ENCODE measurements at places on chromosomes 16 and 17.

DNA sequence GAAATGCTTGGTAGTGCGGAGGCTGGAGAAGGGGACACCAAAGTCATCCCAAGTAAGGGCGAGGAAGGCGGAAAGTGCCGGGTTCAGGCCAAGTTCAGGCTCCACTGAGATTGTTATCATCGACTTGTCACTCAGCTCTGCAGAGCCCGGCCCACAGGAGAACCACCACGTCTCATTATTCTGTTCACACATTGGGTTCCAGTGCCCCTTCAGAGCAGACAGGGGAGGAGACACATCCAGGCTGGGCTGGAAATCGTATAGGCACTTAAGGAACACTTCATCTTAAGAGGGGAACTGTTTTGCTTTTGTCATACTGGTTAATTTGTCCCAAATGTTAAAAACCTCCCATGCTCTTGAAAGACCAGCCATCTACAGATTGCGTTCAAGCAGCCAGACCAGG, 118.3 kb upstream of the ADAMTS18 start:
- no peak for DNase-seq

- DNase-seq: no peak
Observed at GRCh38 chr16:4904942-4905615, 31.9 kb downstream of the PPL start.

DNA sequence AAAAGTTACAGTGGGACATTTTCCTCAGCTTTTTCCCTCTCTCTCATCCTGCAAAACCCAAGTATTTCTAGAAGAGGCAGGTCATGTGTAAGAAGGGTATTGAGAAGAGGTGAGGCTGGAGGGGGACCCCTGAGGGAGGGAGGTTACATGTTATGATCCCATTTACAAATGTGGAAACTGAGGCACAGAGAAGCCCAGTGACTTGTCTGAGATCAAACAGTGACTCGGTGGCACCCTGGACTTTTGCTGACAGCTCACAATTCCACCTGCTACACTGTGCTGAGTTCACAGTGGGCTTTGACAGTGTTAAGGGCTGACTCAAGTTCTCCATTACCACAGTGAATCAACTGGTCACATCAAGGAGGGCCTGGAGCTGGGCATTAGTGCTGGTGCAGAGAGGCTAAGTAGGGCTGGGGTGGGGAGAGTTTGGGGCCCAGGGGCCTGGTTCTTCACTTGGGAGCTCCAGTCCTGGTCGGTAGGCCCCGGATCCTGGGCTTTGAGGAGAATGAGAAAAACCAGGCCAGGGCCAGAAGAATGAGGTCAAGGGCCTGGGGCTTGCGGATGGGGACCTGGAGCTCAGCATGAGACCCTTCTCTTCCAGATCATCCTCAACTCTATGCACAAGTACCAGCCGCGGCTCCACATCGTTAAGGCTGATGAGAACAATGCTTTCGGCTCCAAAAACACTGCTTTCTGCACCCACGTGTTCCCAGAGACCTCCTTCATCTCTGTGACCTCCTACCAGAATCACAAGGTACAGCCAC, 26.0 kb downstream of the TBX4 start:
- DNase-seq: no peak

GRCh38 chr17:57599271-57600045, 145.6 kb downstream of the CCDC182 start:
- DNase-seq: no peak

- DNase-seq: peak; percentile 61
Observed at GRCh38 chr17:10716218-10716617, 13.6 kb downstream of the TMEM220 start.

GRCh38 chr17:32265192-32265923, at the start of gene RHBDL3:
RHBDL3 (plus strand) TSS chr17:32265832; CDS start chr17:32266190, 358 bp downstream.
- DNase-seq: no peak

GRCh38 chr17:66746736-66747135, 88.2 kb upstream of the CACNG5 start:
- DNase-seq: no peak

- DNase-seq: peak; percentile 76
Observed at GRCh38 chr17:68457168-68457538, at the start of gene WIPI1. WIPI1 (minus strand) TSS chr17:68457496; CDS start chr17:68457421, 75 bp downstream.

- DNase-seq: no peak
Observed at GRCh38 chr17:75365931-75366275, 39.6 kb downstream of the GRB2 start.

- DNase-seq: no peak
Observed at GRCh38 chr17:45997166-45997565, 1.9 kb upstream of the STH start.

DNA sequence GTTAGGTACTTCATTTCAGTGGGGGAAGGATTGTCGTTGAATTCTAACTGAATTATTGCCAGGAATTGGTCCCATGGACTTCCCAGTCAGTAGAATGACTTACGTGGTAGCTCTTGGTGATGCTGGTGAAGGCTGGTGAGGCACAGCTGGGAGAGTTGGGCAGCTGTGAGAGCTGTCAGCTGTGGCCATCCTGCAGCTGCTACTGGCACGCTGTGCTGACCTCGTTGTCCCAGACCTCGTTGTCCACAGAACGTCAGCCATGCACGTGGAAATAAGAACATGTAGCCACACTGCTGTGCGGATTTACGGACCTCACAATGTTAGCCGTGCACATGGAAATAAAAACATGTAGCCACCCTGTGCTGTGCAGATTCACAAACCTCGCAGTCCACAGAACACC, 102.3 kb downstream of the NPIPB11 start:
- no peak for DNase-seq

DNA sequence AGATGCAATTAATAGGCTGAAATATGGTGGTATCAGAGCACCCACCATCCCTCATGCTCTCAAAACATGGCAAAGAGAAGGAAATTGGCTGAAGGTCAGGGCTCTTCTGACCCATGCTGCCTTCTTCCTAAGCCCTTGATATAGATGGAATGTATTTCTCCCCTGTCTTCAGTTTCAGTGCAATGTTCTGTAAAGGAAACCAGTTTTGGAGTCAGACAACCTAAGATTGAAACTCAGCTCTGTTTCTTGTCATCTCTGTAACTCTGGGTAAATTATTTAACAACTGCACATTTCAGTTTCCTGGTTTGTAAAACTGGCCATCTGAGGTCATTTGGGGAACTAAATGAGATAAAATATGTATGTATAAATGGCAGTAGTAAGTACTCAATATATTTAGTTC, 243.9 kb downstream of the CA10 start:
- no peak for DNase-seq

DNA sequence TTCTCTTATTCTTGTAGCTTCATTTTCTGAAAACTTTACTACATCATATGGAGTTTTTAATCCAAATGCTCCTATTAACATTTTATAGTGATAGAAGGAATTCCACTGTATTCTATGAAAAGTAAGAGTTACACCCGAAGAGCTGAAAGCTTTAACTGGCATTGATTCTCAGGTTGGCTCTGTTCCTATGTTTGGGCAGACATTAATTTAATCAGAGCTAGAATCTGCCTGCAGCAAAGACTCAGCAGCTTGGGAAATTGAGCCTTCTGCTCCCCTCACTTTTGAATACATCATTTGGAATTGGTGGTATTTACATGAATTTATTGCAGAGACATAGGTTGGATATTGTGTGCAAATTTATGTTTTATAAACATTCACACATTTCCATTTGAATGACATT, 1494.7 kb downstream of the CDH8 start:
- no peak for DNase-seq

DNA sequence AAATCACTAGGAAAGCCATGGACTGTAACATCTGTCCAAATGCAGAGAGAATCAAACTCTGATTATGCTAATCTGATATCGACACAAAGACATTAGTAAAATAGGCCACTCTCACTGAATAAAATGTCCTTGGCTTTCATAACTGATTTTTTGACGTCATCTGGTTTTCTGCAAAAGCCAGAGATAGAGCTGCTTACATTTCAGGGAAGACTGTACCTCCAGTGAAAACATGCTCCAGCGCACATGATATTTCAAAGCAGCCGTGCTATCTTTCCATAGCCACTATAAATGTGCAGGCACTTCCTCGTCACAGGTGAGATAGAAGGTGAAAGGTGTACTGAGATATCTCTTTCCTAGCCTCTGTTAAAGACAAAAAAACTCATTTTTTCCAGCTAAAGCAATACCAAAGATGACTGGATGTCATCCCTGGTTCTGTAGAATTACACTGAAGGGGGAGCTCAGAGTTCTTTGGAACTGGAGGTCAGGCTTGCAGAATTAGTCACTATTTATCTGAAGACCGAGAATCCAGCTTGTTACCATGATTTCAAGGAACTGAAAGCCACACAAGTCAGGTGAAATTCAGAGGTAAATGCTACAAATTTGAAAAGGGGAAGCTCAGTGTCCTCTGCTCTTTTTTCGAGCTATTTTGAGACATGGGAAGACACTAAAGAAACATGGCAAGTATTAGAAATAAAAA, 249.5 kb downstream of the CA10 start:
- DNase-seq: no peak

GRCh38 chr16:30946671-30947540, 2.0 kb upstream of the ORAI3 start:
- DNase-seq: no peak

GRCh38 chr16:27817038-27817437, 246.5 kb downstream of the GSG1L start:
- DNase-seq: no peak

- DNase-seq: no peak
Observed at GRCh38 chr17:79654350-79654959, 43.6 kb upstream of the RBFOX3 start.

DNA sequence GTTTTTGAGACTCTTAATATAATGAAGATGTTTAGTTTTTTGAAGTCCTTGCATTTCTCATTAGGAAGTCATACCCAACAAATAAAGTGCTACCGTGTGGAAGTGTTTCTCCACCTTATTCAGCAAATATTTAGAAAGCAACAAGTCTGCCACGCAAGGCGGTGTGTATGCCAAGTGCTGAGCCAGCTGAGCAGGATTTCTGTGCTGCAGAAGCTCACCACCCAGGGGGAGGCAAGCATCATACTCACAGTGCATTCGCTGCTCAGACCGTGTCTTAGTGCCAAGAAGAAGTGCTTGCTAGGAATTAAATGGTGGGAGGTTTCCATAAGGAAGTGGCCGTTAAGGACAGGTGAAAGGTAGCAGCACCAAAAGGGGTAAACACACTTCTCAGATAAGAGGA, 111.2 kb downstream of the ARHGAP44 start:
- no peak for DNase-seq

- DNase-seq: no peak
Observed at GRCh38 chr16:57773655-57774295, 28.5 kb downstream of the KIFC3 start.

GRCh38 chr16:20611350-20611902, 35.3 kb upstream of the ACSM2B start:
- no peak for DNase-seq

DNA sequence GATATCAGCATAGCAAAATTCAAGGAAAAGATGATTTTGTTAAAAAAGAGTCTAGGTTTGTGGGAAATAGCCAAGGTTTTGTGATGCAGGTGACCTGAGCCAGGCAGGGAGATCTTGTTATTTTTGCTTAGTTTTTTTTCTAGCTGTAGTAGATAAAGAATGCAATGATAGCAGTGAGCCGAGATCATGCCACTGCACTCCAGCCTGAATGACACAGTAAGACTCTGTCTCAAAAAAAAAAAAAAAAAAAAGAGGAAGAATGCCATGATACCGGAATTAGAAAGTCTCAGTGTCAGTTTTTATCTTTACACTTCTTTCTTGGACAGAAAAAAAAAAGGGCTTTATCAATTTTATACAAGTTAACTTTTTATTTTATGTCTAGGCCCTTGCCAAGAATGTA, 27.5 kb downstream of the TMEM238L start:
- DNase-seq: no peak

DNA sequence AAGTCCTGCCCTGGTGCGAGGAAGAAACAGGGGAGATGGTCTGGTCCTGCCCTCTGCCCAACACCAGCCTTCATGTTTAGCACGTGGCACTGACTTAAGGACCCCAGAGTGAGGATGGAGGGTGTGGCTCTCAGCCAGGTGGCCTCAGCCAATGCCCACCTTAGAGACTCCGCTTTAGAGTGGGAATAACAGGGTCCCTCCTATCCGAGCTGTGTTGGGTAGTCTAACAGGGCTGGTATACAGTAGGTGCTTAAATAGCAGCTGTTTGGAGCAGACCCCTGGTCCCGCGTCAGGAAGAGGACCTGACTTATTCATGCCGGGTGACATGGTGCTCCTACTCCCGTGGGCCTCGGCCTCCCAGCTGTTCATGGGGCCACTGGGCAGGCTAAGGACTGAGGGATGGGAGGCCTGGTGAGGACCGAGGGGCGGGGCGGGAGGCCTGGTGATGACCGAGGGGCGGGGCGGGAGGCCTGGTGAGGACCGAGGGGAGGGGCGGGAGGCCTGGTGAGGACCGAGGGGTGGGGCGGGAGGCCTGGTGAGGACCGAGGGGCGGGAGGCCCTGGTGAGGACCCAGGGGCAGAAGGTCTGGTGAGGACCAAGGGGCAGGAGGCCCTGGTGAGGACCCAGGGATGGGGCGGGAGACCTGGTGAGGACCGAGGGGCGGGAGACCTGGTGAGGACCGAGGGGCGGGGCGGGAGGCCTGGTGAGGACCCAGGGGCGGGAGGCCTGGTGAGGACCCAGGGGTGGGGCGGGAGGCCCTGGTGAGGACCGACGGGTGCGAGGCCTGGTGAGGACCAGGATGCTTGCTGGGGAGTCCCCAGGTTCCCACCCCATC, 7.6 kb downstream of the ZFPM1 start:
- DNase-seq: peak; percentile 70

DNA sequence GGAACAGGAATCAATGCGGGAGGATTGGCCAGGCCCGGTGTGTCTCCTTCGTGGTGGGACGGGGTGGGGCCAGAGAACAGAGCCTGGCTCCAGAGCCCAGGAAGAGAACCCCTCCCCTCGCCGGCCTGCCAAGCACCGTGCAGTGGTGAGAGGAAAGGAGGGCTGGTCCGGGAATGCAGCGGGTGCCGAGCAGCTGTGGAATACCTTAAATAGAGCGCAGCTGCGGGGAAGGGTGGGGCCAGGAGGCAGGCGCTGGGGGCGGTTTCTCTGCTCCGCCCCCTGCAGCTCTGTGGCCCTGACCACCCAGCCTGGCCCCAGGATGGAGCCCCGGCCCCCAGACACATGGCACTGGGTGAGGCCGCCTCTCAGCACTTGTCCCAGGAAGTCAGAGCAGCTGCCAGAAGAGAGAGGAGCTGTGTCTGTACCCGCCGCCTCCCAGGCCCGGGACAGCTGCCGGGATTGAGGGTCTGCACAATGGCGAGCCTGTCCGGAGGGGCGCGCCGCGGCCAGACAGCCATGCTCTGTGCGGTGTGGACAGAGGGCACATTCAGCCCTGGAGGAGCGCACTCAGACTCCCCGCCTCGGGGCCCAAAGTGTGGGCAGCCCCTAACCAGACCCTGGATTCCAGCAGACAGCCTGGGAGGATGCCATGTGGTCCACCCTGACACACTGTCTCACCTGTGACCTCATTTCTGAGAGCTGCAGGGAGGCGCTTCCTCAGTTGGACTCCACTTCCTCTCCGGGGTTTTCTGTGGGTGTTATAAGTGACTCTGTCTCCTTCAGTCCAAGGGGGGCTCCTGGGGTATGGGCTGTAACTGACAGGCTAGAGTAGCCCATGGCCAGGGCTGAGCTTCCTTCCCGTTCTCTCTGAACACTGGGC, 268.8 kb downstream of the SEC14L1 start:
- no peak for DNase-seq

GRCh38 chr16:1144476-1145382, 8.2 kb upstream of the CACNA1H start:
- no peak for DNase-seq
